ENCODE measurements at places on chromosomes 13 and 19.

DNA sequence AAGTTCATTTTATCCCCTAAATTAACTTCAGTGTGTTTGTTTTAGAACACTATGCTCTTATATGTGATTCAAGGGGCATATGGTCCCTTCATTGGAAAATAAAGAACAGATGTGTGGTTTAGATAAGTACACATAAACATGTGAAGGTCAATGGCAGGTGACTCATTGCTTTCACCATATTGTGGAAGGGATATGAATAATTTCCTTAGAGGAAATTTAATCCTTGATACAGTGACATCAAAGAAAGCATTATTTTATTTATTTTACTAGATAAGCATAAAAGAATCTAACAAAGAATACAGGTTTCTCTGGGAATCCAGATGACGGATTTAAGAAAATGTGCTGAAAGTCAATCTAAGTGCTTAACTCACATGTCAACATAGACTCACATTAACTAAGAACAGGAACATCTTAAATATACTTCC is 373.5 kb downstream of the KCTD12 start:
- DNase-seq, result no peak

- DNase-seq, result no peak
Measured at GRCh38 chr13:31350560-31350959, 150.8 kb downstream of the B3GLCT start.

- no peak for DNase-seq
Measured at GRCh38 chr13:76116751-76117360, 480.7 kb downstream of the LMO7 start.

GRCh38 chr13:36917311-36917710 is 2.7 kb downstream of the SMAD9 start:
- no peak for DNase-seq

All from activated naive CD4-positive, alpha-beta T cell treated with anti-CD3 and anti-CD28 coated beads, Interleukin-2, amount 50 U/mL, for 72 hours (primary cell).